A172 (cell line): ENCODE measurements at places on chromosomes 2 and 18. TPM values are rescaled to one million over a fixed set of nuclear protein-coding genes. Genes with fewer than 3 reads are reported as not detected.

The ERBB4 gene
- 0.09 and 0.79 TPM in 2 replicates for total RNA-seq

- no peak for DNase-seq
Observed at GRCh38 chr2:56292951-56293350, 109.2 kb downstream of the CCDC85A start.

GRCh38 chr2:202290316-202290715 lies 24.8 kb downstream of the NOP58 start:
- DNase-seq: no peak

- DNase-seq: no peak
Observed at GRCh38 chr18:67531929-67532328, 15.4 kb upstream of the DSEL start.

The NAGK gene
- total RNA-seq: 73.3 and 128 TPM in 2 replicates

- DNase-seq: no peak
Observed at GRCh38 chr2:10312437-10312957, 9.8 kb downstream of the HPCAL1 start.
